ENCODE measurements at places on chromosomes 16 and 17.

- DNase-seq, result peak; percentile 66
These were observed 1.8 kb downstream of the HMOX2 start for GRCh38 chr16:4477966-4478365.

GRCh38 chr17:28228986-28229729 lies 89.8 kb upstream of the TMEM97 start:
- DNase-seq, result no peak

- no peak for DNase-seq
These were observed 27.2 kb upstream of the HYDIN start for GRCh38 chr16:71257768-71258167.

DNA sequence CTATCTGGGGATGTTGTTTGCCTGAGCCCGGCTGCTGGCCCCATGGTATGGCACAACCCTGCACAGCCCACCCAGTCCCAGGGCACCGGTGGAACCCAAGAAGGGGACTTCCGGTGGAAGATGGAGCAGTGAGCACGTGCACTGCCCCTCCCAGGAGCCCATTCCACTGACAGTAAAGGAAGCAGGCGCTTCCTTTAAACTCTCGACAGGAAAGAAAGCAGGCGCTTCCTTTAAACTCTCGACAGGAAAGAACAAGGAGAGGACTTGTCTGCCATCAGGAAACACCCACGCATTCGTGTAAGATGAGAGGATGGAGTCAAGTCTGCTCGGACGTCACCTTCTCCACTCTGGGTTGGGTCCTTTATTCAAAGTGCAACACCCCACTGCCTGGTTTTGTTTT lies 53.7 kb downstream of the IL21R start:
- peak; percentile 60 for DNase-seq

- DNase-seq, result no peak
These were observed 105.0 kb upstream of the FOXF1 start for GRCh38 chr16:86405319-86405718.

GRCh38 chr16:89444728-89445127 lies 45.6 kb downstream of the ANKRD11 start:
- DNase-seq, result no peak

DNA sequence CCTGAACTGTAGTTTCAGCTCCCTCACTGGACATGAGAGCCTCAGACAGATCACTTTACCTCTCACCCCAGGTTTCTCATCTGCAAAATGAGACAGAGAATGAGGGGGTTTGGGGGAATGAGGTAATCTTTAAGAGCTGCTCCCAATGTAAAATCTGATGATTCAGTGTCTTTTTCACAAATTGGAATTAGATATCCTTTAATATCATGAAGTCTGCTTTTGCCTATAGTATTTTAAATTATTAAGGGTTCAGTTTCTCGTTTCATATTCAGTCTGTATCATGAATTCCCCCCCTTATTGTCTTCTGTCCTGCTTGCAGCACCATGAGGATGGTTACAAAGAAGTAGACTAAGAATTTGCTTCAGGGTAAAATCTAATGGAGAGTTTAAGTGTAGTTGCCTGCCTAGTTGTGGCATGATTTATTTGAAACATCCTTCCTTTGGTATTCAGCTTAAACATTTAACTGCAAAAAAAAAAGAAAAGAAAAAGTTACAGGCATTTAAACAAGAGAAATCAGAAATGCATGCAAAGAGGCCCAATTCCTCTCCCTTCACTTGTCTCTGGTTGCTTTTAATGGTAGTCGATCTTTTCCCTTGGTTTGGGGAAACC lies 77.3 kb downstream of the WNT3 start:
- DNase-seq, result no peak

GRCh38 chr17:17779015-17779611 lies 57.7 kb downstream of the SREBF1 start:
- no peak for DNase-seq

- DNase-seq, result no peak
These were observed 30.5 kb downstream of the C16orf87 start for GRCh38 chr16:46800494-46800893.

- DNase-seq, result peak; percentile 17
These were observed 520.9 kb upstream of the CDH5 start for GRCh38 chr16:65845466-65846209.

DNA sequence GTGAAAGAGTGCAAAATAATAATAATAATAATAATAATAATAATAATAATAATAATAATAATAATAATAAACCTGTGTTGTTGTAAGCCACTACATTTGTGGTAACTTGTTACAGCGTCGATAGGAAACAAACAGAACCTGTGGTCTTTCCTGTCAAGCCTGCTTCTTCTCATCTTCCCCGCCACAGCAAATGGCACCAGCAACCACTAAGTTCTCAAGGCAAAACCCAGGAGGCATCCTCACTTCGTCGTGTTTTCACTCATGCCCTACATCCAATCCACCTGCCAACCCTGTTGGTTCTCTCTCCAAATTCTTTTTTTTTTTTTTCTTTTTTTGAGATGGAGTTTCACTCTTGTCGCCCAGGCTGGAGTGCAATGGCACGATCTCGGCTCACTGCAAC lies 34.2 kb downstream of the ITGAE start:
- no peak for DNase-seq

- peak; percentile 25 for DNase-seq
These were observed 2.0 kb downstream of the HOXB8 start for GRCh38 chr17:48612854-48613691.

DNA sequence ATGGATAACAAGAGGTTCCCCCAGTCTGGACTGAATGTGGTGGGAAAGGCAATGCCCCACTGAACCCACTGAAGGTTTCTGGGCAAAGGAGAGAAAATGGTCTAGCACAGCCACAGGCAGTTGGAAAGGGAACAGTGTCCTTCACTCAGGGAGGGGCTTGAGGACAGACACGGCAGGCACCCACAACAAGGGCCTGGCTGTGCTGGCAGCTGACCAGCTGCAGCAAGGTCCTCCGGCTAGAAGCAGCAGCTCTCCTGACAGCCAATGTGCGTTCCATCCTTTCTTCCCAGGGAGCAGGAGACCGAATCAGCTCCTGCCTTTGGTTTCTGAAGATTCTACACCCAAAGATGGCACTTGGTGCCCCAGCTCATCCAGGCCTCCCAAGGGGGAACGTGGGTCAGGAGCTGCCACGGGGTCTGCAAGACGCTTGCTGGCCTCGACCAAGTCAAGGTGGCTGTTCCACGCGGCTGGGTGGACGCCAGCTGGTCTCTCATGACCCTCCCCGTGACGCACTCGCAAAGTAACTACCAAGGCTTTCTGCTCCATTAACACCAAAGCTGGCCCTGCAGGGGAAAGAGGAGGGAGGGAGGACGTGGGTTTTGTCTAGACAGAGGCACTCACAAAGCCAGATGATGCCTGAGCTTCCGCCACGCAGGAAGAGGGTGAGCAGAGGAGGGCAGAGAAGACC lies 11.1 kb downstream of the ABR start:
- DNase-seq, result no peak

- peak; percentile 43 for DNase-seq
These were observed 651.8 kb upstream of the GOT2 start for GRCh38 chr16:59385959-59386358.

GRCh38 chr17:57939797-57940196 lies 15.4 kb downstream of the CUEDC1 start:
- no peak for DNase-seq

DNA sequence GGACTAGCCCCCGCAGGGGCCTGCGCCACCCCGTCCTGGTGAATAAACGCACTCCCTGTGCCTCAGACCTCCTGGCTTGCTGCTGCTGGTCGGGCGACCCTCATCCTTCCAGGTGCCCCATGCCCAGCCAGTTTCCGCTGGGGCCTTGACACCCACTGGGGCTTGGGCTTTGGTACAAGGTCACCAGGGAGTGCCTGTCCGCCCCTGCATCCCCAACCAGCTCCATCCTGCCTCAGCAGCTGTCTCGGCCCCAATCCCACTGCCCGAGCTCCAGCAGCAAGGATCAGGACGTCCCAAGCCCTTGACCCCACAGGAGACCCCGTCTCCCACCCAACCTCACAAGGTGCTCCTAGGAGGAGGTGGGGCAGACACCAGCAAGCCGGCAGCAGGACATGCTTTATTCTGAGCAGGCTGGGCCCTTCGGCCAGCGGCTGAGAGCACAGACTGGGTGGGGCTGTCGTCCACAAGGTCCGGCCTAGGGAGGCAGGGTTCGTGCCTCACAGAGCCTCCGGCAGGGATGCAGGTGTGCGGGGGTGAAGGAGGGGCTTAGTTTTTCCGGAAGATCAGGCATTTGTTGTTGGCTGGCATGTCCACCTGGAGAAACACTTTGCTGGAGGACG lies 1.9 kb downstream of the METTL26 start:
- DNase-seq, result no peak

DNA sequence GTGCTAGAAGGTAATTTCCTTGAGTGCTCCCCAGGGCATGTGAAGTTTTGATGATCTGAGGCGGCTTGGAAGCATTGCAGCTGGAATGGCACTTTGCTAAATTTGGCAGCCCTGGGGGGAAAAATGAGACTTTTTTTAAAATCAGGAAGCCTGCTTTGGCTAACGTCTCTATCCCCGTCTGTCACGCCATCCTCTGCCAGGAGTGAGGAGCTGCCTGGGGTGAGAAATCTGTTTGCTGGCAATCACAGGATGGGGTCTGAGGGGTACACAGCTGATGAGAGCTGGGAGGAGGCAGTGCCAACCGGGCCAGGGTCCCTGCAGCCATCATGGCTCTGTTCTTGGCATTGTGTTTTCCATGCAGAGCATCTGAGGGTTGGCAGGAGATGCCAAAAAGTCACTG lies 2.0 kb downstream of the ABCC12 start:
- no peak for DNase-seq

DNA sequence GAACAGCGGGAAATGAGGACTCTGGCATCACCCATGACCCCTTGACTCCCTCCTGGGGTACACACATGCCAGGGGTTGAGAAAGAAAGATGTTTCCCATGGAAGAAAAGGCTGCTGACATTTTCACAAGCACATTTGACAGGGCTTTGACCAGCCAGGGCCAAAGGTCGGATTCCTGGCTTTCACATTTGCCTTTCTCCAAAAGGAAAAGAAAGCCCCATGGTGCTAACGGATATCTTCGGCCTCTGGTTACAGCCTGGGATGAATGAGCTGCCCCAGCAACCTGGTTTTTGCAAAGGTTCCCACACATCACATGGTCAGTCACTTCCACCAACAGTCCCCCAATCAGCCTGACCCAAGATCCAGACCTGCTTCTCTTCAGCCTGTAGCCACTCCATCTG lies 478.2 kb upstream of the CDH11 start:
- no peak for DNase-seq

DNA sequence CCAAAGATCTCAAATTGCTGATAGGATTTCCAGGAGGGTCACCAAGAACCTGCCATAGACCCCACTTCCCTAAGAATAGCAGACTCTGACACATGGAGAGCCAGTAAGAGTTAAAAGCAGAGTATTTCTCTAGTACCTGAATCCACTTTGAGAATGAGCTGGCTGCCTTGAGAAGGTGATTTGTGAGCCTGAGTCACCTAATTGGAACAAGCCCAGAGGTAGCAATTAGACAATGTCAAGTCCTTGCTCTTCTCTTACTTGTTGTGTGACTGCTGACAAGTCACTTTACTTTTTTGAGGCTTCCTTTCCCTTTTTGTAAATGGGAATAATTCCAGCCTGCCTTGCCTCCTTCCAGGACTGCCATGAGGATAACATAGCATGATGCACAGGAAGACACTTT lies 76.1 kb upstream of the ASIC2 start:
- no peak for DNase-seq

DNA sequence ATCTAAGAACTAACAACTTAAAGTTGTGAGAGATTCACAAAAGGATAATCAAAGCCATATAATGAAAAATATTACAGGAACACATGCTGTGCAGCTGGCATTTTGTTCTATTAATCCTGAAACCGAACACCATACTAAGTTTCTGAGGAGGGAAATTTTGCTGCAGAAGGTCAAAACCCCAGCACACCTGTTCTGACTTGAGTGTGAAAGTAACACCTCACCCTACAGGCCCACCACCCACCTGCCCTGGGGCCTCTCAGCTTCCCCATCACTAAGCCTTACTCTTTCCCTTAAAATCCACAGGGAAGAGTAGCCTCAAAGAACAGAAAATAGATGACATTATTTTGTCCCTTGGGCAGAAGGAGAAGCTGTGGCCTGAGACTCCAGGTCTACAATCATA lies 44.8 kb downstream of the STAT5A start:
- no peak for DNase-seq

DNA sequence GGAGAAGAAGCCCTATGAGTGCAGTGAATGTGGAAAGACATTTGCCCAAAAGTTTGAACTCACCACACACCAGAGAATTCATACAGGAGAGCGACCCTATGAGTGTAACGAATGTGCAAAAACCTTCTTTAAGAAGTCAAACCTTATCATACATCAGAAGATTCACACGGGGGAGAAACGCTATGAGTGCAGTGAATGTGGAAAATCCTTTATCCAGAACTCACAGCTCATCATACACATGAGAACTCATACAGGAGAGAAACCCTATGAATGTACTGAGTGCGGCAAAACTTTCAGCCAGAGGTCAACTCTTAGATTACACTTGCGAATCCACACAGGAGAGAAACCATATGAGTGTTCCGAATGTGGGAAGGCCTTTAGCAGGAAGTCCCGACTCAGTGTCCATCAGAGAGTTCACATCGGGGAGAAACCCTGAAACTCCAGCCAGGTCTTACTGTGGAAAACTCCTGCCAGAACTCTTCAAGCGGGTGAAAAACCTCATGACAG lies 21.6 kb downstream of the ZFP1 start:
- no peak for DNase-seq

GRCh38 chr16:73124097-73124652 lies 76.2 kb upstream of the ZFHX3 start:
- DNase-seq, result peak; percentile 25

- peak; percentile 37 for DNase-seq
These were observed 8.5 kb downstream of the ZFPM1 start for GRCh38 chr16:88461331-88462269.

GRCh38 chr17:65314212-65314611 lies 177.0 kb downstream of the RGS9 start:
- DNase-seq, result no peak

DNA sequence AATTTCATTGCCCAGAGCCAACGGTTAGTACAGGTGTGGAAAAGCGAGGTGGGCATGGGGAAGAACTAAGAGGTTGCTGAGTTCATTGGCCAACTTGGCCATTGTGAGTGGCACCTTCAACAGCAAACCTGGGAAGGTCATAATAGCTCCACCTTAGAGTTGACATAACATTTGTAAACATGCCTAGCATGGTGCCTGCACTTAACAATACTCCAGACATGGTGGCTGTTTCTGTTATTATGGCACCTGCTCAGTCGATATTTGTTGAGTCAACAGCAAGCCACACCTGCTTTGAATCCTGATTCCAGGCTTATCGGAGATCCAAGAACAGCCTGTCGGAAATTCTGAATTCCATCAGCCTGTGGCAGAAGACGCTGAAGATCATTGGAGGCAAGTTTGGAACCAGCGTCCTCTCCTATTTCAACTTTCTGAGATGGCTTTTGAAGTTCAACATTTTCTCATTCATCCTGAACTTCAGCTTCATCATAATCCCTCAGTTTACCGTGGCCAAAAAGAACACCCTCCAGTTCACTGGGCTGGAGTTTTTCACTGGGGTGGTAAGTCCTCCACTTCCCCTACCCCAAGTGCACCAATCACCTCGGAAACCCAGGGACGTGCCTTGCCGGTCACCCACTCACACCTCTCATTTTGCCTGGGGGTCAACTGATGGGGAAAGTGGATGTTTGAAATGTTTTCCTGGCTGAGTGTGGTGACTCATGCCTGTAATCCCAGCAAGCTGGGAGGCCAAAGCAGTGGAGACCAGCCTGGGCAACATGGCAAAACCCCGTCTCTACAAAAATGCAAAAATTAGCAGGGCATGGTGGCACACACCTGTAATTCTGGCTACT lies 46.0 kb downstream of the TMC5 start:
- no peak for DNase-seq

GRCh38 chr16:73735954-73736353 lies 560.7 kb upstream of the PSMD7 start:
- no peak for DNase-seq
